Cerebellum (tissue), 4 donors: ENCODE measurements at places on chromosomes 7 and 10. TPM values are rescaled to one million over a fixed set of nuclear protein-coding genes. Genes with fewer than 3 reads are reported as not detected.

The HOGA1 gene
- total RNA-seq: 3.4 TPM

The GBX1 gene
- not detected for total RNA-seq

The ERVW-1 gene
- not detected for total RNA-seq

The SFRP5 gene
- 1.5 TPM for total RNA-seq

The PANK1 gene
- total RNA-seq: 29.7 TPM

The SMO gene
- 20.0 TPM for total RNA-seq

The BICC1 gene
- total RNA-seq: 6.4 TPM

The C7orf57 gene
- 2.4 TPM for total RNA-seq

The GSTO2 gene
- total RNA-seq: 2.2 TPM

The CDK5 gene
- total RNA-seq: 21.6 TPM

The RBP3 gene
- not detected for total RNA-seq

The NPFFR1 gene
- total RNA-seq: 0.54 TPM

The ZNF736 gene
- 46.2 TPM for total RNA-seq

The STAG3 gene
- 1.5 TPM for total RNA-seq

The GARIN1A gene
- 1.9 TPM for total RNA-seq

The DGKB gene
- 29.4 TPM for total RNA-seq

The SDK1 gene
- total RNA-seq: 33.1 TPM

The GPR15LG gene
- 0.36 TPM for total RNA-seq

The INA gene
- 160 TPM for total RNA-seq

The C7orf33 gene
- 0.64 TPM for total RNA-seq

The AGBL3 gene
- total RNA-seq: 6.9 TPM

The WDFY4 gene
- 1.7 TPM for total RNA-seq

The MACC1 gene
- 0.18 TPM for total RNA-seq

The SLC13A1 gene
- not detected for total RNA-seq

The ADAM22 gene
- total RNA-seq: 111 TPM

The EFCAB10 gene
- 2.1 TPM for total RNA-seq

The DNAJC12 gene
- total RNA-seq: 12.3 TPM

The PAPOLB gene
- total RNA-seq: 3.9 TPM

The GIMAP1 gene
- 0.82 TPM for total RNA-seq
